Fibroblast of skin of left quadriceps (primary cell): ENCODE measurements at places on chromosomes 11 and 22.

GRCh38 chr11:32052215-32052614 lies 38.7 kb upstream of the RCN1 start:
- no peak for DNase-seq

DNA sequence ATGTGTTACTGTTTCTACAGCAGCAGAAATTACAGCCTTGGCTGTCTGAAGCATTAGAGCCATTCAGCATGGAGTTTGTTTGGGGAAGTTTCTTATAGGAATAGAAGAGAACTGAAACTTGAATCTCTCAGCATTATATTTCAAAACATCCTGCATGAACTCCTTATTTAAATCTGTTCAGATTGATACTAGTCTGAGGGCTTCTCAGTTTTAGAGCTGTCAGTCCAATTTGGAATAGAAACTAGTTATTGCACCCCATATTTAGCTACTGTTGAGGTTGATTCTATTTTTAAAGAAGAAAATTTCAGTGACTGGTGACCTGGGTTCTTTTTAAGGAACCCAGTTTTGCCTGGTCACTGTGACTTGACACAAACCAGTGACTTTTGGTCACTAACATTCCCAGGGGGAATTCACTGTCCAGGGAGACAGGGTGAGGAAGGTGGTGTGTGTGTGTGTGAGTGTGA lies 126.0 kb upstream of the TTC12 start:
- no peak for DNase-seq

DNA sequence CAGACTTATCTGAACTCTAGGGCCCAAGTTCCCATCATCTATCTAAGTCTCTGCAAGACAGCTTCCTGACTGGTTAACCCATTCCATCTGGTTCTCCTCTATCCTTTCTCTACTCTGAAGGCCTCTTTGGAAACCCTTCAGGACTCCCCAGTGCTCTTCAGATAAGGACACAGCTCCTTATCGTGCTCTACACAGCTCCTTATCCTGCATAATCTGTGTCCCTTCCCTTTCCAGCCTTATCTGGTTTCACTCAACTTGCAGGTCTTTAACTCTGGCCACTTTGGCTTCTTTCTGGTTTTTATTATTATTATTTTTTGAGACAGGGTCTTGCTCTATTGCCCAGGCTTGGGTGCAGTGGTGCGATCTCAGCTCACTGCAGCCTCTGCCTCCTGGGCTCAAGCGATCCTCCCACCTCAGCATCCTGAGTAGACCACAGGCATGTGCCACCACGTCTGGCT lies 10.6 kb downstream of the ENDOD1 start:
- DNase-seq, result no peak

GRCh38 chr11:134792677-134793076 lies 380.6 kb upstream of the B3GAT1 start:
- no peak for DNase-seq

DNA sequence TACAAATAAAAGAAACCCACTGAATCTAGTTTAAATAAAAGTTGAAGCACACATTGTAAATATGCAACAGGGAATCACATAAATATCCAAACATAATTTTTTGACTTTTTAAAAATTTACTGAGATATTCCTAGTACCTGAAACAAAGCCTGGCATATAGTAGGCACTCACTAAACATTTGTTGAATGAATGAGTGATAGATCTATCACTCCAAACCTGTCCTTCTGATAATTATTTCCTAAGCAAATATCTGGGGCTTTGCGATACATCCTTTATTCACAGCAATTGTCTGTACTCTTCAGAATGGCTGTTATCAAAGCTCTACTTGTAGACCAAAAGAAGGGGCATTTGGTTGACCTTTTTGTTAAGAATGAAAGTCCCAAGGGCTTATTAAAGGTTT lies 2.6 kb upstream of the PSMA1 start:
- no peak for DNase-seq
